Stimulated activated CD4-positive, alpha-beta T cell treated with anti-CD3 and anti-CD28 coated beads, Interleukin-12 subunit alpha, Interleukin-12 subunit beta, amount 100 ng/mL, for 48 hours (primary cell): ENCODE measurements at places on chromosomes 2 and 18.

- no peak for DNase-seq
These were observed 33.6 kb downstream of the DGKD start for GRCh38 chr2:233387667-233388528.

- no peak for DNase-seq
These were observed 293.7 kb downstream of the DYSF start for GRCh38 chr2:71746946-71747501.

- no peak for DNase-seq
These were observed 28.7 kb upstream of the GALNT14 start for GRCh38 chr2:31166925-31167324.

DNA sequence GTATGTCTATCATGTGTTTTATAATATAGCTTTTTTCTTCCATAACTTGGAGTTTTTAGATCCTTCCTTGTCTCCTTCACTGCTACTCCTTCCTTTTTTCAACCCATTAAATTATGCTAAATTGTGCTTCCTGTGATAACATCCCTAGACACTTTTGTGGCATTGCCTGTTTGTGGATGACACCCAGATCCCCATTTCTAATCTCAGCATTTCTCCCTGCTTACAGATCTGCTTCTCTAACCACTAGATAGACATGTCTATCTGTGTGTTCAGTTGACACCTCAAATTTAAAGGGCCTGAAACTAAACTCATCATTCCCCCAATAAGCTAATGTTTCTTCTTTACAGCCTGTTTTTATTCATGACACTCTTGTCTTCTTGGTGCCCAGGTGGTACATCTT lies 244.8 kb downstream of the BABAM2 start:
- DNase-seq = no peak

GRCh38 chr2:20304411-20304810 lies 46.2 kb downstream of the PUM2 start:
- no peak for DNase-seq

DNA sequence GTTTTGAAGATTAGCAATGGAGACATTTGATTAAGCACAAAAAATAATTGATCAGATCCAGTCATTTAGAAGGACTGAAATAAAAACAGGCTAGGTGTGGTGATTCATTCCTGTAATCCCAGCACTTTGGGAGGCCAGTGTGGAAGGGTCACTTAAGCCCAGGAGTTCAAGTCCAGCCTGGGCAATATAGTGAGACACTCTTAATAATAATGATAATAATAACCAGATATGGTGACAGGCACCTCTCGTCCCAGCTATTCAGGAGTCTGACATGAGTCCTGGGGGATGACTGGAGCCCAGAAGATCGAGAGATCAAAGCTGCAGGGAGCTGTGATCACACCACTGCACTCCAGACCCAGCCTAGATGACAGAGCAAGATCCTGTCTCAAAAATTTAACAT lies 3.5 kb upstream of the FN1 start:
- DNase-seq = no peak

- DNase-seq = no peak
These were observed 1516.1 kb downstream of the RPIA start for GRCh38 chr2:90207454-90208058.

- DNase-seq = no peak
These were observed 107.6 kb downstream of the AP1S3 start for GRCh38 chr2:223729781-223730180.
